Activated CD8-positive, alpha-beta T cell treated with anti-CD3 and anti-CD28 coated beads for 36 hours (primary cell): ENCODE measurements at places on chromosomes 1 and 21.

DNA sequence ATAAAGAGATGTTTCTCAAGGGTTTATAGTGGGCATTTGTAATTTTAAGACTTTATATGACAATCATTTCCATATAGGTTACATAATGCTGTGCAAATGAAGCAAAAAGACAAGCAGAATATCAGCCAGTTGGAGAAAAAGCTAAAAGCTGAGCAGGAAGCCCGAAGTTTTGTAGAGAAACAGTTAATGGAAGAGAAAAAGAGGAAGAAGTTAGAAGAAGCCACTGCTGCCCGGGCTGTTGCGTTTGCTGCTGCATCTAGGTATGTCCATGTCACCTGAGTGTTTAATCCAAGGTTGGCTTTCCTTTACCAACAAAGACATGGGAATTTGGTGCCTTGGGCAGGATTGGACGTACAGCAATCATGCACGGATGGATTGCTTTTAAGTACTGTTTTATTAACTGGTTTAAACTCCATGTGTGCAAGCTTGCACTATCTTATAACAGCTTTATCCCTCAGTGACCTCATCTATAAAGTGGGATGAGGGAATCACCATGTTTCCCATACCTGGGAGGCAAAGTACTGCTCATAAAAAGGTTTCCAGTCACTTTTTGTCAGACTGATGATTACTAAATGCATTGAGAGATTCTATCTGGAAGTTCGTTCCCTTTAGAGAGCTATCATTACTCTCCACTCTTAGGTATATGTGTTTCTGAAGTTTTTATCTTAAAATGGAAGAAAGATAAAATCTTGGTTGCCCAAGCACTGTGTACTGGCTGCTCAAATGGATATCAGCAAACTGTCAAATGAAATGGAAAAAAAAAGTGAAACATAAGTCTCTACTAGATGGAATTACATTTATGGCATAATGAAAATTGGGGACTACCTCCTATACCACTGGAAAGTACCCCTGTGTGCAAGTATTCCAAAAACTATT, 55.1 kb downstream of the MACO1 start:
- no peak overlapping the region for H3K27ac ChIP-seq
- no peak overlapping the region for H3K4me3 ChIP-seq
- no peak for DNase-seq
- H3K36me3 ChIP-seq: peaks cover 28% of the 10 kb centered on the region

DNA sequence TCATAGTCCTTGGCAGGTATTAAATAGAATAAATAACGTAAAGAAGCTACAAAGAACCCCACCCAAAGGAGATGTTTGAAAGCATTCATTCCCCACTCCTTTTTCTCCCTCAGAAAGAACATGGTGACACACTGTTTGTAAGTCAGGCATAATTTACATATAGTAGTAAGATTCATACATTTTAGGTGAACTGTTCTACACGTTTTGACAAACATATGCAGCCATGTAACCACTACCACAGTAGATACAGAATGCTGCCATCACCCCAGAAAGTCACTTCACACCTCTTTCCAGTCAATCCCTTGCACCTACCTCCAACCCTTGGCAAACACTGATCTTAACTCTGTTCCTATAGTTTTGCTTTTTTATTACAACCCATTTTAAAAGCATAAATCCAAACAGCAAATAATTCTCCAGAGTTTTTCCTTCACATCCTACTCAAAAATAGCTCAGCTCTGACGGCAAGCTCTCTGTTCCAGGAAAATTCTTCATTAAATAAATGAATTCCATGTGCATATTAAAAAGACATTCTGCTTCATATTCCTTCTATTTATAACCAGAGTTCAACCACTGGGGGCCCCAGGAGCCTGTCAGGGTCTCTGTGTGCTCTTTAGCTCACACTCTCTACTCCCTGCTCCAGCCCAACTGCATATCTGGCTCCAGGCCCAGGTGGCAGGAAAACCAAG, 258.8 kb downstream of the PLPP3 start:
- no peak overlapping the region for H3K27ac ChIP-seq
- no peaks in the 10 kb centered on the region for H3K4me1 ChIP-seq
- no peaks in the 10 kb centered on the region for H3K36me3 ChIP-seq
- no peaks in the 10 kb centered on the region for H3K27me3 ChIP-seq
- H3K4me3 ChIP-seq: no peak overlapping the region
- DNase-seq: no peak

DNA sequence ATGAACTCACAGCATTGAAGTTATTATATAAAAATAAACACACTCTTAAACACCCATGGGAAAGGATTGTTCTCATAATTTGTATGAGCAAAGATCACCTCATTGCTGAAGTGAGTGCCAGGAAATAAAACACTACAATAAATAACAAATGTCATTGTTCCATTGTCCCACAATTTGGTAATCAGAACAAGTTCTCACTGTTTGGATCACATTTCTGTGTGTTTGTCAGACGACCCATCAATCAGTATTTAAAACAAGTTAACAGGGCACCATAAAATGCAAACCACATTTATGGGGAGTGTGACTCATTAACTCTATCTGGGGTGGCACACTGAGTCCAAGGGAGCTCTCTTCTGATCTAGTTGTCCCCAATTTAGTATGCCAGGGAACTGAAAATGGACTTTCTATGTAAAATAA, 124.5 kb downstream of the PTPRC start:
- H3K4me1 ChIP-seq: peaks cover 46% of the 10 kb centered on the region
- no peak overlapping the region for H3K27ac ChIP-seq
- no peak for DNase-seq
- H3K36me3 ChIP-seq: peaks cover 3% of the 10 kb centered on the region
- H3K27me3 ChIP-seq: no peaks in the 10 kb centered on the region

- H3K4me1 ChIP-seq: no peaks in the 10 kb centered on the region
- H3K27ac ChIP-seq: no peak overlapping the region
- peaks cover 37% of the 10 kb centered on the region for H3K36me3 ChIP-seq
- DNase-seq: no peak
- H3K4me3 ChIP-seq: no peak overlapping the region
Measured at GRCh38 chr1:19907456-19907855, 16.0 kb downstream of the PLA2G2E start.

DNA sequence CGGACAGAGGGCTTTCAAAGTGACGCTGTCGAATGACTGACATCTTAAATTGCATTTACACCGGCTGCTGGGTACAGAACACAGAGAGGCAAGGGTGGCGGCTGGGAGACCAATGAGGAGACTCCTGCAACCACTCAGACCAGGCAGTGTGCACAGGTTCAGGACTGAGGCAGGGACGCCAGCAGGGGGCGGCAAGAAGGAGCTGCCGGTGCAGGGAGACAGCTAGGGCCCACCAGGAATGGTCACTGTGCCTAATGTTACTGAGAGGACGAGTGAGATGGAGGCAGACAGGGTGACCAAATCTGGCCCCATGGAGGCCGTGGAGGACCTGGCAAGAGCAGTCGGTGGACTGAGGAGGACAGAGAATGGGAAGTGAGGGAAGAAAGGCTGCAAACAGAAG, 23.5 kb downstream of the GLIS1 start:
- no peaks in the 10 kb centered on the region for H3K36me3 ChIP-seq
- H3K4me1 ChIP-seq: no peaks in the 10 kb centered on the region
- no peak overlapping the region for H3K4me3 ChIP-seq
- H3K27me3 ChIP-seq: peaks cover 5% of the 10 kb centered on the region

DNA sequence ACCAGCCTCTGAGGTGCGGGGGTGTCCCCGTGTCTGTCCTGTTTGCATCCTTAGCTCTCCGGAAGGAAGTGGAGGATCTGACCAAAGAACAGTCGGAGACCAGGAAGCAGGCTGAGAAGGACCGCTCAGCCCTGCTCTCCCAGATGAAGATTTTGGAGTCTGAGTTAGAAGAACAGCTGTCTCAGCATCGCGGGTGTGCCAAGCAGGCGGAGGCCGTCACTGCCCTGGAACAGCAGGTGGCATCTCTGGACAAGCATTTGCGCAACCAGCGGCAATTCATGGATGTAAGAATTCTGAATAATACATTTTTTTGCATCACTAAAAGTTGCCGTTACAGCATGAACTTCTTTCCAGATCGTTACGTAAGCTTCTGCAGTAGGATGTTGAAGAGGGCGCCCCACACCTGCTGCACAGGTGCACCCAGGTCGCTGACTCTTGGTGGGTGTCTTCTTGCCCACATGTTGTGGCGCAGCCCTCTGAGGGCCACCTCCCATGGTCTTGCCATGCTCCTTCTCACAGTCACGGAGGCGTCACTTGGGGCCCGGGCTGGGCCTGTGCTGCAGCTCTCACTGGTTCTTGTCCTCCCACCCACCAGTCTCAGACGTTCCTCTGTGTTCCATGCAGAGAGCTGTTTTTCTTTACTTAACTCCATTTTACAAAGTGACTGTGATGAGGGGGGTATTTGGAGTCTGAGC, 61.3 kb upstream of the DIP2A start:
- H3K4me3 ChIP-seq: no peak overlapping the region
- H3K36me3 ChIP-seq: peaks cover 27% of the 10 kb centered on the region
- no peak for DNase-seq

- no peaks in the 10 kb centered on the region for H3K36me3 ChIP-seq
- DNase-seq: no peak
- peaks cover 7% of the 10 kb centered on the region for H3K4me1 ChIP-seq
- H3K4me3 ChIP-seq: no peak overlapping the region
Measured at GRCh38 chr1:117638759-117639158, 32.9 kb downstream of the TENT5C start.

- no peaks in the 10 kb centered on the region for H3K36me3 ChIP-seq
- H3K27ac ChIP-seq: no peak overlapping the region
- H3K4me3 ChIP-seq: no peak overlapping the region
- DNase-seq: peak; percentile 4
Measured at GRCh38 chr1:199373139-199373538, 654.4 kb upstream of the NR5A2 start.

DNA sequence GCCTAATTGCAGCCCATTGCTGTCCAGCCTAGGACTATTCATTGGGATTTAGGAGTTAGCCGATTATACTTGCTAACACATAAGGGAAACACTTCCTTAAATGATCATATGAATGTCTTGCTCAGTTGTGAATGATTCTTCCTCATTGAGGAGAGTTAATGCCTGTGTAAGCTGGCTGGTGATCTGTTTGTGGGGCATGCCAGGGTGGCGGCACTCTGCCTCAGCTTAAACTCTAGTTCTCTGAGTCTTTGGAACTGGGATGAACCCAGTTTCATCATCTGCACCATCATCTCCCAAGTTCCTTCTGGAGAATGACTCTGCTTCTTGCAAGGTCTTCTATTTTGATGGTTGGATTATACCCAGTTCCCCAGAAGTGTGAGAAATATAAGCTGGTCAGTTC, 23.9 kb upstream of the SLAMF6 start:
- no peak overlapping the region for H3K4me3 ChIP-seq
- H3K36me3 ChIP-seq: peaks cover 36% of the 10 kb centered on the region
- H3K27ac ChIP-seq: no peak overlapping the region

GRCh38 chr1:68481041-68481440, 15.8 kb downstream of the DEPDC1 start:
- no peak for DNase-seq
- H3K36me3 ChIP-seq: peaks cover 5% of the 10 kb centered on the region
- H3K27ac ChIP-seq: no peak overlapping the region
- H3K27me3 ChIP-seq: no peaks in the 10 kb centered on the region

DNA sequence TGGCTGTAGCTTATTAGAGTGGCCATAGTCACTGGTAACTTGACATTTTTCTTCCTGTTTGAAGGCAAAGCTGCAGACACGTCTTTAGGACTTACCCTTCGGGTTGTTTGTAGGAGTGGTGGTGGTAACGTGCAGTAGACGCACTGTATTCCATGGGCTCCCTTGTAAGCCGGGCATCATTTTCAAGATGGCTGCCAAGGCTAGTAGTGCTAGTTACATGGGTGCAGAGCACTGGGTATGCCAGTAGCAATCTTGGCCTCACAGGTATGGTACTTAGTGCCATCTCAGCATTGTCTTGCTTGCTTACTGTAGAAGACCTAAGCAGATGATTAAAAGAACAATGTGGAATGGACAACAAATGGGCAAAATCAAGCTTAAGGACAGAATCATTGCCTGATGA, 1.9 kb downstream of the YBX1 start:
- H3K27me3 ChIP-seq: no peaks in the 10 kb centered on the region
- DNase-seq: peak; percentile 49
- peaks cover 55% of the 10 kb centered on the region for H3K36me3 ChIP-seq
- peak overlapping the region; percentile 94 for H3K27ac ChIP-seq
- peaks cover 61% of the 10 kb centered on the region for H3K4me1 ChIP-seq

DNA sequence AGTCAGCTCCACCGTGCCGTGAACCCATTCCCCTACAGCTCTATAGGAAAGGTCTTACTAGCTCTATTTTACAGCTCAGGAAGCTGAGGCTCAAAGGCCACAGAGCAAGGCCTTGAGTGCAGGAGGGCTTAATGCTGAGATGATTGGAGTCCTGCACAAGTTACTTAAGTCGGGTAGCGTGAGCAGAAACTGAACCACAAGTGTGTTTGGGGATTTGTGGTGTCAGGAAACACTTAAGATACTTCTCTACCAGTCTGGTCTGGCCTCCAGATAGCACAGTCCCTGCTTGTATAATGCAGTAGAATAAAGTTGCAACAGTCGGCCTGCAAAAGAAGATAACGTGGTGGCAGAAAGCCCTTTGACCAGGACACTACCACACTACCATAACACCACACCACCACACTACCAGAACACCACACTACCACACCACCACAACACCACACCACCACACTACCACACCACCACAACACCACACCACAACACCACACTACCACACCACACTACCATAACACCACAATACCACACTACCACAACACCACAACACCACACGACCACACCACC, 118.1 kb downstream of the SPSB1 start:
- peaks cover 4% of the 10 kb centered on the region for H3K36me3 ChIP-seq
- peaks cover 2% of the 10 kb centered on the region for H3K27me3 ChIP-seq
- H3K4me1 ChIP-seq: peaks cover 26% of the 10 kb centered on the region
- H3K4me3 ChIP-seq: peak overlapping the region; percentile 44
- peak; percentile 46 for DNase-seq
- H3K27ac ChIP-seq: peak overlapping the region; percentile 77

DNA sequence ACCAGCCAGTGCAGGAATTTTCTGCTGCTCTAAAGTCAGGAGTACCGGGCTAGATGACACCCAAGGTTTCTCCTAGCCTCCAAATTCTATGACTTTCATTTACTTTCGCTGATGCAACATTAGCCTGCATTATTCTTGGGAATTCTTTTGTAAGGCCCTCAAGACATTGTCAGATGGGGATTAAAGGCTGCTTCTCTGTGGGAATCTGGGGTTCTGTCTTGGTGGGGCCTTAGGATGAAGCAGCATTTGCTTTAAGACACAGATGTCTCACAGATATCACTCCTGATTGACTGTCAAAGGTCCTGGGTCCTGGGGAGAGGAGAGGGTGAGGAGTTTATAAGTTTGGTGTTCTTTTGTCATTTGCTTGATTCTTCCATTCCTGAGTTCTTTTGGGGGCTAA, 11.6 kb downstream of the PKP1 start:
- DNase-seq: no peak
- no peak overlapping the region for H3K27ac ChIP-seq
- no peaks in the 10 kb centered on the region for H3K36me3 ChIP-seq
